ENCODE measurements at places on chromosomes 3 and 15. TPM values are rescaled to one million over a fixed set of nuclear protein-coding genes. Genes with fewer than 3 reads are reported as not detected.

The PIF1 gene
- polyA plus RNA-seq = 0.99 TPM

- no peak for DNase-seq
Measured at GRCh38 chr3:169940470-169941181, 26.0 kb upstream of the SEC62 start.

DNA sequence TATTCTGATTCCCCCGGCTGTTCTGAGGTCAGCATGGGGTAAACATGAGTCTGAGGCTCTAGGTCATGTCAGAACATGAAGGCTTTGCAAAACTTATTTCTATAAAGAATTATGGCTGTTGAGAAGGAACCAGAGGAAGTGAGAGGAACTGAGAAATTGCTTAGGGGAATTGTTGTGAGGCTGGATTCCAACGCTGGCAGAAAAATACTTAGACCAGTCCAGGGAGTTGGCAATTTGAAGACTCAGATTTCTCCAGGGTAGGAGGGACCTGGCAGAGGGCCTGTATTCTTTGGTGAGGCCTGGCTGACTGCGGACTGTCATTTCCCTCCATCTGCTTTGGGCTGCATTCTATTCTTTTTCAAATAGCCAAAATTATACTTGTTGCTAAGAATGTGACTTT, 155.5 kb downstream of the PLD1 start:
- peak; percentile 59 for DNase-seq

DNA sequence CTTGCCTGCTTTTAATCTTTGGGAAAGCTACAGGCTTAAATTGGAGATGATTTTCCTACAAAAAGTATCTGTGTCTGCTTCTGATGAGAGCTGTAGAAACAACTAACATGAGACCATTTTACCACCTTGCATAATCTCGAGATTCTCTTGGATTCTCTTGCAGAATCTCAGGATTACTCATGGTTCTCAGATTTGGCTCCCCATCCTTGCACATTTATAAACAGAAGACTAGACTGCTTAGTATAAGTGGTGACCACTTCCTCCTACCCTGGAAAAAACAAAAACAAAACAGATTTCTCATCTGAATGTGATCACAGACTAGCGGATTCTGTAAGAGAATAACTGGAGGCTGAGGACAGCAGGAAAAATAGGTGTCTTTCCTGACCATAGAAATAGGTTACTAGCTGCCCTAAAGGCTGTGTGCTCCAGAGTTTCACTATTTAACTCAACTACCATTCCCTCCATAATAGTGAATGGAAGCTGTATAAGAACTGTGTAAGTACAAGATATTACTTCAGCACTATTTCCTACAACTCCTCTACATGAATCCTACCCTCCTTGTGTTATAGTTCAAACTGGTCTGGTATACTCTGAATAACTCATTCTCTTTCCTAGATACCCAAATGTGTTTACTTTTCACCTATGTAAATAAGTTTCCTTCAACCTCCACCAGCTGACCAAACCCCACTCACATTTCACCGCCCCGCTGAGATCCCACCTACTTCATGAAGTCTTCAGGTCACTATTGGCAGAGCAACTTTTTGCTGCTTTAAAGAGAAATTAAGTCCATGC, 122.2 kb upstream of the C2CD4B start:
- DNase-seq = no peak

DNA sequence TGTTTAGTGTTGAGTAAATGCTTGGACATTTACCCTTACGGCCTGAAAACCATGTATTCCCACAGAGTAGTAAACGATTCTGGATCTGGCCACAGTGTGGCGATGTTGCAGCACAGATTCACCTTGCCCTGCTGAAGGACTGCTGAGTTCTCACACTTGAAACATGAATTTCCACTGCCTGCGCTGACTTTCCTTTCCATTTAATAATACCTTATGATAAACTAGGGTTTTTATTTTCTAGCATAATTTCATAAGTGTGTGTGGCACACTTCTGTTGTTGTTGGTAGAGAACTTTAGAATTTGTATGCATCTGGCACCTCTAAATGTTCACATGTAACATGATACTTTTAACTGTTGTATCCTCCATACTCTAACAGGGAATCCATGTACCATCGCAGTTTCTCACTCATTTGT, 53.9 kb downstream of the C3orf38 start:
- peak; percentile 22 for DNase-seq
